ENCODE measurements at places on chromosomes 12 and 14.

DNA sequence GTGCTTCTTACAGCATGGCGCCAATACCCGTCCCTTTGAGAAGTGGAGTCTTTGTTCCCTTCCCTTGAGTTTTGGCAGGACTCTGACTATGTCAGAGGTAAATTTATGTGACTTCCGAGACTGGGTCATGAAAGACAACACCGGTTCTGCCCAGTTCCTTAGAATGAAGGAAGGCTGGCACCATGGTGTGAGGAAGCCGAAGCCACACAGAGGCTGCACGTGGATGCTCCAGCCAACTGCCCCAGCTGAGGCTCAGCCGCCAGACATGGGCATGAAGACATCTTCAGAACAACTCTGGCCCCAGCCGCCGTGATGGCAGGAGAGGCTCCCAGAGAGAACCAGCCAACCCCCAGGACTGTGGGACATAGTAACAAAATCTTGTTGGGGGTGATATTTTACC is 111.2 kb downstream of the CALM1 start:
- DNase-seq, result no peak

GRCh38 chr14:92880351-92880750 is 42.6 kb upstream of the CHGA start:
- DNase-seq, result no peak

- DNase-seq, result no peak
Measured at GRCh38 chr12:77728018-77728417, 102.7 kb upstream of the NAV3 start.

DNA sequence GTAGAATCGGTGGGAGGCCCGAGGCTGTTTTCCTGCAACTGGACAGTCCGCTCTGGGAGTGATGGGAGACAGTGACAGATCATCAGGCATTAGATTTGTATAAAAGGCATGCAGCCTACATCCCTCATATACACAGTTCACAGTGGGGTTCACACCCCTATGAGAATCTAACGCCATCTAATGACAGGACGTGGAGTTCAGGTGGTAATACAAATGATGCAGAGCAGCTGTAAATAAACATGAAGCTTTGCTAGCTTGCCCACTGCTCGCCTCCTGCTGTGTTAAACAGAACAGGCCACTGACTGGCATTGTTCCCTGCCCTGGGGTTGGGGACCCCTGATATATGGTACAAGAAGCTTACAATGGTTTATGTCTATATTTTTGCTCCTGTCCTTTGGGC is 179.0 kb downstream of the LRFN5 start:
- DNase-seq, result peak; percentile 7

- DNase-seq, result peak; percentile 44
Measured at GRCh38 chr12:53989227-53990113, 4.5 kb downstream of the HOXC10 start.

GRCh38 chr14:72781561-72782508 is 112.1 kb downstream of the DPF3 start:
- peak; percentile 12 for DNase-seq

GRCh38 chr14:58571769-58572472 is 65.8 kb upstream of the DACT1 start:
- peak; percentile 8 for DNase-seq

- DNase-seq, result peak; percentile 64
Measured at GRCh38 chr14:20836668-20837338, 34.2 kb upstream of the RNASE1 start.

DNA sequence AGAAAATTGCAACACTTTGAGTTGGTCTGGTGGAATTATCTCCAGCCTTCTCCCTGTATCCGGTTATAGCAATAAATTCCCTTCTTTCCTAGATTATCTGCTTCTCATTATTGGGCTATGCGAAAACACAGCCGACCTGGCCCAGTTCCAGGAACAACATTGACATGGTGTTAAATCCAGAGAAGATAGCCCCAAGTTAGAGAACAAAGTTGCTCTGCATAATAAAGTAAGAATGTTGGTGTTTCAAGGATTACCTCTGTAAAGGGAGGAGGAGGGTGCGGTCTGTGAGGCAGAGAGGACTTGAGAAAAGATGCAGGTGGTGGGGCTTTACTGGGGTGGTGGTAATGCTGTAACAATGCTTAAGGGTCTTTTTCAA is 12.1 kb downstream of the TCL1A start:
- DNase-seq, result no peak

DNA sequence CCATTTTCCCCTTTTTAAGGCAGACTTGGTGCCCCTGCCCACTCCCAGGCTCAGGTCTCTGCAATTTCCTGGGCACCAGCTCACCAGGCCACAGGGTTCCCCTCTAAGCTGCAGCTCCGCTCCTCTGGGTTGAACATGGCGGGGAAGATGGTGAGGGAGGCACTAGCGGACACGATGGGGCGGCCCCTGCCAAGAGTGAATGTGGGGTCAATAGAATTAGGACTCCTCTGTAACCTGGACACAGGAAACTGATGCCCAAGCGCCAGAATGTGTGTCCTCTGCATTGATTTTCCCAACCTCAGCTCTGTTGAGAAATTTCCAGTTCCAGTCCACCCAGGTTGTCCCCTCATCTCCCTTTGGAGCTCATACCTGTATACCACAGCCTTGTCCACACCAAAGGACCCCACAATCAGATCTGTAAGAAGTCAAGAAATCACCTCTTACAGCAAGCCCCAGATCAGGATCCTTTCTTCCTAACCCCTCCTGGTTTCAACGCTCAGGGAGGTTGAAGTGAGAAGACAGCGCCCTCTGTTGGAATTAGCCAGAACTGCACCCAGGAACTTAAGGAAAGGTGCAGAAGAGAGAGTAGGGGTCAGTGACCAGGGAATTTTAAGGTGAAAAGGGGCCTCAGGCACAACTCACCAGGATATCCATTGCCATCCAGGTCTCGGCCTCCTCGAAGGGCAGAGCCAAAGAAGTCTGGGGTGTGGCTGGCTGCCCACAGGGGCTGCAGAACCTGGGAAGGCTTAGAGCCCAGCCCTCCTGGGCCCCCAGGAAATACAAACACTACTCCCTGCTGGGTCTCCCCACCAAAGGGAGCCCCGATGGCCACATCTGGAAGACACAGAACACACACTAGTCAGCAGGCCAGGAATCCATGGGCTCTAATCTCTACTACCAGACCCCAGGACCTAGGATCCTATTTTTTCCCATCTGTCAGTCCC is 14.7 kb downstream of the ITGA5 start:
- DNase-seq, result peak; percentile 80

GRCh38 chr12:51071663-51072062 is 11.7 kb downstream of the CSRNP2 start:
- DNase-seq, result no peak

- peak; percentile 79 for DNase-seq
Measured at GRCh38 chr12:63420206-63420644, 248.1 kb downstream of the DPY19L2 start.

DNA sequence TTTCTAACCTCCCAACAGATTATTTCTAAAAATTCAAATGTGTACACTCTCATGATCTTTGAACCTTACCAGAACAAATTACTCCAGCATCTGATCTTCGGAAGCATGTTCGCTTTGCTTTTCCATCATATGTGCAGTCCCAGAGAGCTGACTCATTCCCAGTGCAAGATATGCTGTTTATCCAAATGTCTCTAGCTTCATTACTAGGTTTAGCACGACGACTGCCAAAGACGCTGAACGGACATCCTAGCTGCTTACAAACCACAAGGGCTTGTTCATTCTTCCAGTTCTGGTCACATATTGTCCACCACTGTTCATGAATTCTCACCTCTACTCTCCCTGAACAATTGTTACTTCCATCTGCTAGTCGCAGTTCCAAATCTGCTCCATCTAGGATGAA is 40.5 kb downstream of the CD163L1 start:
- DNase-seq, result no peak

Measured in ACHN (cell line).